ENCODE measurements at places on chromosomes 5 and 9.

GRCh38 chr5:174229514-174230370 lies 184.2 kb downstream of the NSG2 start:
- no peak for DNase-seq

GRCh38 chr5:3346111-3346820 lies 249.4 kb upstream of the IRX1 start:
- no peak for DNase-seq

DNA sequence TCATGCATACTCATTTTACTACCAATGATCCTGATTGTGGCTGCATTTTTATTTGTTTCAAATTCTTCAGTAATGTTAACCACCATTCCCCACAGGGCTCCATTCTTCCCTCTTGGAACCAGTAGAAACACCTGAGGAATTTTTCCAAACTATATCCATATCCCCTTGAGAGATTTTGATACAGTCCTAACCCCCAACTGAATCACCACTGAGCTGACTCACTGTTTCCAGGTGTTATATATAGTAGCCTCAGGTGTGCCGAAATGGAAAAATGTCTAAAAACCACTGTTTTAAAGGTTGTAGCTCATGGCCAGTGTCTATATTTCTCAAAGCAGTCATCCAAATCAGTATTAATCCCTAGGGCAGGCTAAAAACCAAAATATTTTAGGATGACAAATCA lies 85.2 kb downstream of the MRPS27 start:
- DNase-seq: no peak

DNA sequence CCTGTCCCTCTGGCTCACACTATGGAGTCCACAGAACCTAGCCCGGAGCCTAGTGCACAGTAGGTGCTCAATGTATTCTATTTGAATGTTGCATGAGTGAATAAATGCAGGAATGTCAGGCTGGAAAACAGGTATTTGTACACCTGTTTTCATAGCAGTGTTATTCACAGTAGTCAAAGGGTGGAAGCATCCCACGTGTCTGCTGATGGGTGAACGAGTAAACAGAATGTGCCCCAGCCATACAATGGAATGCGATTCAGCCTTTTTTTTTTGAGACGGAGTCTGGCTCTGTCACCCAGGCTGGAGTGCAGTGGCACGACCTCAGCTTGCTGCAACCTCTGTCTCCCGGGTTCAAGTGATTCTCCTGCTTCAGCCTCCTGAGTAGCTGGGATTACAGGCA lies 31.5 kb upstream of the IER5L start:
- DNase-seq: no peak

GRCh38 chr9:84845956-84846900 lies 176.7 kb downstream of the NTRK2 start:
- DNase-seq: no peak

DNA sequence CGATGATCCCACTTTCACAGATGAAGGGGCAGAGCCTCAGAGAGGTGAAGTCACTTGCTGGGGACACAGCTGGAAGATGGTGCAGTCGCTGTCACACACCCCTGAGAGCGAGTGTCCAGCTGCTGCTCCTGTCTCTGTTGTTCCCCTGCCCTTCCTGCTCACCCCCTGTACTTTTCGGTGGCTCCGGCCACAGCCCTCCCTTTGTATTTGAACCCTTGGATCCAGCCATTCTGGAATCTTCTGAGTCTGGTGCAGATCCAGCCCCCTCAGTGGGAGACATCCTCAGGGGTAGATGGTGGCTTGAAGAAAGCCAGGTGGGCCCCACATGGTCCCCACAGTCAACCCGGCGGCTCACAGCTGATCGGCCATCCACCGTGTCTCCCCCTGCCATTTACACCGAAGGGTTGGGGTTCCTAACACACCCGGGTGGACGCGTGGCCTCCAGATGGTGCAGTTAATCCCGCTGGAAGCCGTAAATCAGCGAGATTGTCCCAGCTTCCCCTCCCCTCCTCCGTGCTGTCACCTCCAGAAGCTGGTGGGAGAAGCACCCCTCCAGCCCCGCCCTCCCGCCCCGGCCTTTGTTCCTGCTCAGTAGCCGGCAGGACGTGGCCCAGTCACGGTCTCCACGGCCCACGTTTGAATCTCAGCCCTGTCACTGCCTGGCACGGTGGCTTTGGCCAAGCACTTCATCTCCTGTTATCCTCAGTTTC lies 204.8 kb downstream of the C9orf50 start:
- DNase-seq: no peak

DNA sequence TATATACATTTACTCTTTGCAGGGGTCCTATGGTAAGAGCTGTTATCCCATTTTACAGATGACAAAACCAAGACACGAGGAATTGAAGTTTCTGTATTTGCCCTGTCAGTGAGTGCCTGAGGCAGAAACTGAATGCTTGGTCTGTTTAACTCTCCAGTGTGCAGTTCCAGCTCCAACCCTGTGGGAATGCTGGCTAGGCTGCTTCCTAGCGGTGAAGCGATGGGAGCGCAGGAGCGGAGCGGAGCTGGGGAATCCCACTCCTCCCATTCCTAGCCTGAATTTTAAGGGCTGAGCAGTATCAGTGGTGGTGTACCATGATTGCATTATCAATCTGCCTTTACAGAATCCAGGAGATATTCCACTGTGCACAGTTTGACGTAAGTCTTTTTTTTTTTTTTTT lies 202.3 kb downstream of the LRRC70 start:
- no peak for DNase-seq

GRCh38 chr9:108642871-108643270 lies 212.9 kb downstream of the ACTL7B start:
- DNase-seq: no peak

DNA sequence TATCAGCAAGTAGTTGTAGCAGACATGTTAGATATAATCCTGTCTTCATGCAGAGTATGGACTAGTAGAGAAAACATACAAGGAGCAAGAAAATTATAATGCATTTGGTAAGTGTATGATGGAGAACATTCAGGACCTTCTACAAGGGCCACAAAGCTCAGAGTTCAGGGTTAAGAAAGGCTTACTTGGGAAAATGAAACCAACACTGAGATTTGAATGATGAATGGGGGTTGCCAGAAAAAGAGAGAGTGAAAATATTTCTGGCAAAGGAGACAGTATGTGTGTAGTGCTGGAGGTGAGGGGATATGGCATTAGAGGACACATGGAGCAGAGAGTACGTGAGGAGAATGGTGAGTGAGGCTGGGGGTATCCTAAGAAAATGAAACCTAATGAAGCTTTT lies 169.8 kb upstream of the STK32A start:
- DNase-seq: no peak

- no peak for DNase-seq
Observed at GRCh38 chr9:93198117-93198837, 14.3 kb downstream of the WNK2 start.

GRCh38 chr9:136191099-136191959 lies 13.6 kb downstream of the LHX3 start:
- DNase-seq: peak; percentile 55

DNA sequence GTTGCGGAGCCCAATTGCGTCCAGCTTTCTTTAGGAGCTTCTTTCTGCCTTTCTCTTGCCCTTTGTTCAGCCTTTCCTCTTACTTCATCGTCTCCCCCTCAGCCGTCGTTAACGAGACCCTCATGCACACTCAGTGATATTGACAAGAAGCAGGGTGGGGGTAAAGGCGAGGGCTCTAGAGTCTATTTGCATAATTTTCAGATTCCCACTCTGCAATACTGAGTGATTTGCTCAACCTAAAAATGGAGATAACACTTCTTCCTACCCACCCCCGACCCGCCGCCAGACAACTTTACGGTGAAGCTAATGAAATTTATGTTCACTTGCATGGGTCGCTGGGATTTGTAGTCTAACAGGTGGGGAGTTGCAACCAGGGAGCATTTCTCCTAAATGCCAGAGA lies 1.3 kb upstream of the TBC1D2 start:
- DNase-seq: peak; percentile 37

GRCh38 chr5:134022333-134022732 lies 17.6 kb upstream of the VDAC1 start:
- no peak for DNase-seq

DNA sequence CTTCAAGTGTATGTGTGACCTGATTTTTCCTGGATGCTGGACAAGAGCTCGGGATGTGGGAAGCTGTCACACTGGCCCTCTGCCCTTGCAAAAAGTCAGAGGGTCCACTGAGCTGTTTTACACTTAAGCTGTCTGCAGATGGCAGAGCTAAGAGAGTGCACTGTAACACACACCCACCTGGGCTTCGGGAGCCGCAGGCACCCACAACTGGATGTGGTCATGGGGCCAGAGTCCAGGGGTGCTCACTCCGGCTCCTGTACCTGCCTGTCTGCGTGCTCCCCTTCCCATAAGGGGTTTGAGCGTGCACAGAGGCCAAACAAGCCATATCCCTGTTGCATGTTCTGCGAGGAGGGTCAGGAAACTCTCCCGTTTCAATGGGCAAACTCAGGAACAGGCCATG lies 82.5 kb downstream of the LRRC70 start:
- DNase-seq: no peak

DNA sequence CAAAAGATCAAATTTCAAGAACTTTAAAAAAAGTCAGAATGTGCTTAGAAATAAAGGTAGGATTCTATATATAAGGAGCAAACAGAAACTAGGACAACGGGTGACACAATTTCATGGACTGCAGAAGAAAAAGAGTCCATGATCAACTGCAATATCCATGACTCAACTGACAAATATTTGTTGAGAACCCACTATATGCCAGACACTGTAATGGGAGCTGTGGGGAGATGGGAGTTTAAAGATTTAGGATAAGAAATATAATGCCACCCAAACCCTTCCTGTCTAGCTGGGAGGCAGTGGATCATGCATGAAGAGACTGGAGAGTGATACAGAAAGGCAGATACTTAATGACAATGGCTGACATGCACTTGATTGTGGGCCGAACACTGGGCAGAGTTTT lies 27.6 kb upstream of the CCDC112 start:
- no peak for DNase-seq

GRCh38 chr9:81822301-81822865 lies 105.8 kb upstream of the SPATA31D4 start:
- peak; percentile 69 for DNase-seq

GRCh38 chr5:131973089-131973712 lies 27.7 kb upstream of the MEIKIN start:
- DNase-seq: no peak

DNA sequence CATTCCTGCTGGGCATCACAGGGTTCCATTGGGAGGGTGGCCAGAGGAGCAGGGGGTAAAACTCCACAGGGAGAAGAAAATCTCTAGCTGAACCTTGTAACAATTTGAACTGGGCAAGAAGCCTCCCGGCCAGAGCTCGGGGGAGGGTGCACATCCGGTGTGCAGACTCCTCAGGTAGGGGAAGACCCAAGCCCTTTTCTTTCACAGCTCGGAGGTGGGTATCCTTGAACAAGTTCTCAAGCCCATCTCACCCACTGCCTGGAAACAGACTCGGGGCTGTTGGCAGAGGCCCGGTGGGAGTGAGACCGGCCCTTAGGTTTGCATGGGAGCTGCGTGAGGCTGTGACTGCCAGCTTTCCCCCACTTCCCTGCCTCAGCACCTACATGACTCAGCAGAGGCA lies 111.5 kb upstream of the IL7R start:
- no peak for DNase-seq

GRCh38 chr5:92969781-92970237 lies 611.2 kb downstream of the NR2F1-AS1 start:
- no peak for DNase-seq

GRCh38 chr5:168244838-168245559 lies 46.4 kb upstream of the WWC1 start:
- DNase-seq: no peak

DNA sequence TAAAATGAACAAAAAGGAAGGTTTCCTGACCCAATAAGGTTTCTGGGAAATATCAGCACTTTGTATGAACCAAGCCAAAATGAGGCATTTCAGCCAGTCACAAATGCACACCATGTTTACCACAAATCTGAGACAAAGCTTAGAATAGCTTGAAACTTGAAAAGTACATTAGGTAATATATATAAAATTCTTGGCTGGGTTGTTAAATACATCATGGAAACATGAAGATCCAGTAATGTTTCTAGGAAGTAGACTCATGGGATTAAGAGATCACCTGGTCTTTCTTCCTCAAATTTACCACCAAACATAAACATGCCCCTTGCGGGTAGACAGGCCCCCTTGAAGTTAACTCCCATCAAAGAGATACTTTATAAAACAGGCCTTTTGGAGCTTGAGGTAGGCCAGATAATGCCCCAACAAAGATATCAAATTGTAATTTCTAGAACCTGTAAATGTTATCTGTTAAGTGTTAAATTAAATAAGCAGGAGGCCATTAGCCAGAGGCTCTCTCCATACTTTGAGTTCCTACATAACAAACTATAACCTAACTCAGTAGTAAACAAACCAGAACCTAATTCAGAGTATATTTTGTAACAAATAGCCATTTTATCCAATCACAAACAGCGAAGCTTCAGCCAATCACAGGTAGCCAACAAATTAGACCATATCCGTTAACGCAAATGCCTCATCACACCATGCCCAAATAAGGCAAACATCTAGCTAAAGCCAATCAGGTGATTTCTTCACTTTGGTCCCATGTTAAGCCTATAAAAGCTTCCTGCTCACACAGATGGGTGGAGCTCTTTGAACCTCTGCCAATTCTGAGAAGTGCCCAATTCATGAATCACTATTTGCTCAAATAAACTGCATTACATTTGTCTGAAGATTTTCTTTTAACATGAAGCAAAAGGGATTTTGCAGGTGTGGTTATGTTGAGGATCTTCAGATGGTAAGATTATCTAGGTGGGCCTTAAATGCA lies 127.9 kb upstream of the TARS1 start:
- DNase-seq: no peak

DNA sequence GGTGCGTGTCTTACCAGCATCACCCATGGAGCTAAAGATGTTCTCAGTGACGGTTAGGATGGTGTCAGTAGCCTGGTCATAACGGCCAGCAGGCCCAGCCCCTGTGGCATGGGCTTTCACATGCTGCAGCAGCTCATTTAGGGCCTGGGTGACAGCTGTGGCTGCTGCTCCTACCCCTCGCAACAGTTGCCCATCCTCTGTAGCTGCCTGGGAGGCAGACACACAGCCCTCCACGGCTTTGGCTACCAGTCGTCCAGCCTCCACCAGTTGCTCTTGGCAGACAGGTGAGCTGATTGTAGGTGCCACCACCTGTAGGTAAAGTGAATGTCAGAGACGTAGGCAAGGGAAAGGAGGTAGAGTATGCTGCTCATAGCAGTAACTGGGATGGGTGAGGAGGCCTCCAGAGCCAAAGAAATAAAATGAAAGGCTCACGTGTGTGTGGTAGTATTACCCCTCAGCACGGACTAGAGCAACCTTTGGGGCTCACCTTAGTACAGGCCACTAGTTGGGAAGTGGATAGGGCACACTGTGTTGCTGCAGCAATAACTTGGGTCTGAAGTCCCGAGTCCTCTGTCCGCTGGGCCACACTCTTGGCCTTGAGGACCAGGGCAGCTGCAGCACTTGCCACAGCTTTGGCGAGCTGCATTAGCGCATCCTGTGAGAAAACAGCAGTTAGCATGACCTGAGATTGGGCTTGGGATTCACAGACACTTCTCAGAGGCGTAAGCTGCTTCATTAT lies 14.7 kb downstream of the TLN1 start:
- no peak for DNase-seq
